ENCODE measurements at places on chromosomes 1 and 21. TPM values are rescaled to one million over a fixed set of nuclear protein-coding genes. Genes with fewer than 3 reads are reported as not detected.
A peak's percentile ranks its signal among the peaks of the same experiment; 100 is the strongest.

The NTRK1 gene
- total RNA-seq, result 0.43 TPM

The MAP3K21 gene
- 1.4 TPM for total RNA-seq

DNA sequence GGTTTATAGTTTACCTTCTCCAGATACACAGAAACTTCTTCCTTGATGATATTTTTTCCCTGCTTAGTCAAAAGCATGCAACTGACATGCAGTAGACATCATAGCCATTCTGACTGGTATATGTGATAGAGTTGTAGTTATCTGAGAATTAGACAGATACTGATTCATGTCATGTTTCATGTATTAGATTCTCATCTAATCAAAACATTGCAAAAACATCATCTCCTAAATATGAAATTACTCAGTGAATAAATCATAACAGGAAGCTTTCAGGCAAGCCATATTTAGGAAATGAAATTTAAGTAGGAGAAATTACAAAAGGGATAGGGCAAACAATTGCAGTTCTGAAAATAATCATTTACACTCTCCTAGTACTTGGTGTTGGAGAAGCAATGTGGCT, 38.4 kb upstream of the ASB17 start:
- no peak for DNase-seq

DNA sequence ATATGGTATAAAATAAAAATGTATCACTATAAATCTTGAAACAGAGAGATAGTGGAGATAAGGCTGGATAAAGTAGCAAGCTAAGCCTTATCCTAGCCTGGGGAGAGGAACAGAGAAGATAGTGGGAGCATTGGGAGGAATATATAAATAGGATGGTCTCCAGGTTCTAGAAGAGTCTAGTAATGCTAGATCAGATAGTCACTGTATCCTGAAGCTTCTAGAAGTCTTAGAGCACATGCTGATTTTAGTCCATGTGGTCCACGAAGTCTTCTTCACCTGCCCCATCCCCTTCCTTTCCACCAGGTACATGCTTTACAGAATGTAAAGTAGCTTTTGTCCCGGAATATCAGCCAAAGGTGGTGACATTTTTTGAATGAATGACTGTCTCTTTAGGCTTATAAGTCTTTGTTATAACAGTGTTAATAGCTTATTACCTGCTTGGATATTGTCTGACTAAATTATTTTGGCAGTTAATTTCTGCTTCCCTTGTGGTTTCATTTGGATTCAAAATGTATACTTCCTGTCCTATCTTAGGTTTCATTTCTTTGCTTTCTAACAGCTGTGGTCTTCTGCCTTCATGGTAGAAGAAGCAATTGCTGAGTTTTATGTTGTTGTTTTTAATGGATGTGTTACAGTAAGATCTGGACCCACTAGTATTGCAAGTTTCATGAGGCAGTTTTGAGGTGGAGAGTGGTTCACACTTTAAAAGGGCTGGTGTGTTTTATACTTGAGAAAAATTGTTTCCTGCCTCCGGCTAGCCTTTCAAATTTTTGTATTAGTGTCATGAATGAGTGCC, 5.9 kb downstream of the SMG7 start:
- DNase-seq, result no peak

- DNase-seq, result no peak
These were observed 63.6 kb downstream of the GADD45A start for GRCh38 chr1:67748630-67749029.

GRCh38 chr1:53511933-53512806, 53.0 kb downstream of the DMRTB1 start:
- DNase-seq, result no peak

- no peak for DNase-seq
These were observed 13.5 kb downstream of the PDPN start for GRCh38 chr1:13597166-13597565.

DNA sequence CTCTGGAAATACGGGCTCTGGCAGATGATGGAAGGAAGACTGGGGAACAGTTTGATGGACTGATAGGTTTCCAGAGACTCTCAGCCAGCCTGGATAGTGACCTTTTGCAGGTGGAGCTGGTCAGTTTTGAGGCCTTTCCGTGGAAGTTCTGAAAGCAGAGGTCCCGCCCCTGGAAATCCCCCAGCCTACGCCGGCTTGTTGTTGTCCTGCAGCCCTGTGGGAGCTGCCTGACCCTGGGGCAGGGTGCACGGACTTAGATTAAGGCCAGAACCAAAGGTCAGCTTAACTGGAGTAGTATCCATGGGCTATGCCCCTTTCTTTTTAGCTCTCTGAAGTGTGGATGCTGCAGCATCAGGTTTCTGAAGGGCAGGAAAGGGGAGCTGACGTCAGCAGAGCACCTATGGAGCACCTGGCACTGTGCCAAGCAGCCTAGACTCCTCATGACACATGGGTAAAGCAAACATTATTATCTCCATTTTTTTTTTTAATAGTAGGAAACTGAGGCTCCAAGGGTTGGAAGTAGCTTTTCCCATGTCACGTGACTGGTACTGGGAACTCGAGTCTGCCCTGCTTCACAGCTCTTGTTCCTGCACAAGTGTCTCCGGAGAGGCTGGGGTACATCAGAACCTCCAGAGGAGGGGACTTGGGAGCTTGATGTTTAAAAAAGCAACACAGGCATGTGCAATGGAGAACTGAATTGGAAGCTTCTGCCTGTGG, 38.5 kb downstream of the IER5 start:
- no peak for DNase-seq

DNA sequence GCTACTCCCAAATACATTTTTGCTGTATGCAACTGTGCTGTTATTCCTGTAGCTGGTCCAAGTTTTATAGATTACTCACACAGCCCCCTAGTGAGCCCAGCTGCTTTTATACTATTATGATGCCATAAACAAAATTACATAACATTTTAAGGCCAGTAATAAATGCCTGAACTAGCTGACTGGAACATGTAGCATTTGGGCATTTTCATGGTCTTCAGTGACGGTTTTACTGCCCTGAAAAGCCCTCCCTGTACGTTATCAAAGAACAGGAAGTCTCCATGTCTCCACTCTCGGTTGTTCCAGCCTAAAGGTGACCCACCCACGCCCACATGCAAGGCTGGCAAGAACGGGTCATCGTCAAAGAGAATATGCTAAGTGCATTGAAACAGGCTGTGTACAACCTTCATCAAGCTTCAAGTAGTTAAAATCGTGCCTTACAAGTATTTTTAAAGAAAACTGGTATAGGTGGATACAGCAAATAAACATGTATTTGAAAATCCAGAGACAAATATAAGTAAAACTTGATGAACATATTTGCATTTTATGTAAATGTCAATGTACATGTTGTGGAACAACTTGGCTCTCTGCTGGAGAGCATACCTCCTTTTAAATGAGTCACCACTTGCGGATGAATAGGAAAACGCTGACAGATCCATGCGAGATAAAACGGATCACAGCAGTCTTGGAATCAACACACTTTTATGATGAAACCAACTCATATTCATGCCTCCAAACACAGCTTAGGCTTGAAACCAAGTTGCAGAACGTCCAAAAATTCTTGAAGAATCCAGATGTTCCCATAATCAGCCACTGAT, 520.5 kb downstream of the SMYD3 start:
- no peak for DNase-seq

- no peak for DNase-seq
These were observed 132.7 kb downstream of the PLPPR4 start for GRCh38 chr1:99397029-99397428.

GRCh38 chr1:29879217-29879616, 642.9 kb downstream of the PTPRU start:
- no peak for DNase-seq

GRCh38 chr21:33007747-33008146, 18.0 kb upstream of the OLIG2 start:
- DNase-seq, result peak; percentile 30

- DNase-seq, result no peak
These were observed 995 bp upstream of the IPO13 start for GRCh38 chr1:43945674-43946235.

- no peak for DNase-seq
These were observed 97.3 kb upstream of the HMCN1 start for GRCh38 chr1:185636848-185637247.

All from right atrium auricular region (tissue), 2 donors.